ENCODE measurements at places on chromosomes 7 and 10.

- no peak for DNase-seq
These were observed 139.4 kb downstream of the OAT start for GRCh38 chr10:124279298-124279697.

GRCh38 chr7:126768836-126769235, 483.9 kb downstream of the GRM8 start:
- DNase-seq, result no peak

GRCh38 chr10:24866604-24867583, 85.5 kb downstream of the PRTFDC1 start:
- peak; percentile 80 for DNase-seq

- DNase-seq, result peak; percentile 99
These were observed 116.2 kb upstream of the LAMB4 start for GRCh38 chr7:108246227-108246837.

- DNase-seq, result peak; percentile 96
These were observed 201.2 kb downstream of the PTN start for GRCh38 chr7:137142376-137142775.

DNA sequence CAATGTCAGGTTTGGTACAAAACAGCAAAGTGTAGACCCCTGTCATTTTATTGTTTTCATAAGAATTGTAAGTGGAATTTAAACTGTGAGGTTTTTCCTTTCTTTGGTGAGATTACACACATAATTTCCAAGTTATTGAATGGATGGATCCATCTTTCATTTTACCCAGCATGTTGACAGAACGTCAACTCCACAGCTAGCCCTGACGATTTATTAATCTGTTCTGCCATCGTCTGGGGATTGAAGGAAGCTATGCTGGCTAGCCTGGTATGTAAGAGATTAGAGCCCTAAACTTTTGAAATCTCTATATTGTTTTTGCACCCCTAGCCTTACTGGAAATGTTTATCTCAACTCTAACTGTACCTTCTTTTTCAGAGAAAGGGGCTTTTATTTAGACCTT, 8.6 kb downstream of the WNT16 start:
- DNase-seq, result peak; percentile 29

DNA sequence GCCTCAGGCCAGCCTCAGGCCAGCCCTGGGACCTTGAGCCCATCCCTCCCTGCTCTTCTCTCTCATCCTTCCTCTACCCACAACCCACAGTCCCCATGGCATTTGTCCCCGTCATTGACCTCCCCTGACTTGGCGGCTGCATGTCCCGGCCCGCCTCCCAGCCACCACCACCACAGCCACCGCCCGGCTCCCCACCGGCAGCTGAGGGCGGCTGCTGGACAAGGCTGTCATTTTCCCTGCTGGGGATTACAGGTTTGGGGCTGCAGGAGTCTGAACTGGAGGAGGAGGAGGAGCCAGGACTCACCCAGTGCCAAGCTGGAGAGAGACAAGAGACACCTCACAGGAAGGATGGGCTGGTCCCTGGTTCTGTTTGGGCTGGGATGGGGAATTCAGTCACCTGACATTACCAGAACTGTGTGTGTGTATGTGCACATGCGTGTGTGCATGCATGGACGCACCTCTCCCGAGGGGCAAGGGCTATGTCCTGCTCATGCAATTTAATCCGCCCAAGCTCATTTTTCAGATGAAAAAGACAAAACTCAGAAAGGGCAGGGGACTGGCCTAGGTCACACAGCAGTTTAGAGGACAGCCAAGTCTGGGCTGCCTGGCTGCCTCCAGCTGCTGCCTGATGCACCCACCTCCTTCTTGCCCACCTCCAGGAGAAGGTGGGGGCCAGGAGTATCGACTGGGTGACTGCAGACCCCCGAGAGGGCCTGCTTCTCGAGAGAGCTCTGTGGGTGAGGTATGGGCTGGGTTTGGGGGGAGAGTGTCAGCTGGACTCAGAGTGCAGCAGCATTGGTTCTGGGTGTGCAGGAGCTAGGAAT, 113.1 kb downstream of the ZMIZ1 start:
- no peak for DNase-seq
